ENCODE measurements at places on chromosomes 16 and 17.

GRCh38 chr17:56521414-56522141 lies 71.9 kb upstream of the NOG start:
- DNase-seq = no peak

DNA sequence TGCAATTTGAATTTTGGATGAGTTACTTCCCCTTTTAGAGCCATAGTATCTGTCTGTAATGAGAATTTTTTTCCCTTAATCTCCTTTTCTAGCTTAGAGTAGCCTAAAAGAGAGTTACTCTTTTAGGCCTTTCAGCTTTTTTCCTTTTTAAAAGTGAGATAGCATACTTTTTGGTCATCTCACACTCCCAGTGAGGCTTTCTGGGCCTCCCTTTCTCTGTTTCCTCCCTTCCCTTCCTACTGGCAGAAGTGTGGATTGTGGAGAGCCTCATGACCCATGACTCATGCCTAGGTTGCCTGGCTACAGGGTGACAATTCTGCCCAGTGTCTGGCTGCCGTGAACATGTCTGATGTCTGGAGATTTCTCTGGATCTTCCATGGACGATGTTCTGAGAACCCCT lies 15.2 kb downstream of the KRT23 start:
- no peak for DNase-seq

GRCh38 chr17:37820313-37820994 lies 75.6 kb upstream of the HNF1B start:
- no peak for DNase-seq

GRCh38 chr17:44362949-44363612 lies 572 bp downstream of the FAM171A2 start:
- DNase-seq = no peak

DNA sequence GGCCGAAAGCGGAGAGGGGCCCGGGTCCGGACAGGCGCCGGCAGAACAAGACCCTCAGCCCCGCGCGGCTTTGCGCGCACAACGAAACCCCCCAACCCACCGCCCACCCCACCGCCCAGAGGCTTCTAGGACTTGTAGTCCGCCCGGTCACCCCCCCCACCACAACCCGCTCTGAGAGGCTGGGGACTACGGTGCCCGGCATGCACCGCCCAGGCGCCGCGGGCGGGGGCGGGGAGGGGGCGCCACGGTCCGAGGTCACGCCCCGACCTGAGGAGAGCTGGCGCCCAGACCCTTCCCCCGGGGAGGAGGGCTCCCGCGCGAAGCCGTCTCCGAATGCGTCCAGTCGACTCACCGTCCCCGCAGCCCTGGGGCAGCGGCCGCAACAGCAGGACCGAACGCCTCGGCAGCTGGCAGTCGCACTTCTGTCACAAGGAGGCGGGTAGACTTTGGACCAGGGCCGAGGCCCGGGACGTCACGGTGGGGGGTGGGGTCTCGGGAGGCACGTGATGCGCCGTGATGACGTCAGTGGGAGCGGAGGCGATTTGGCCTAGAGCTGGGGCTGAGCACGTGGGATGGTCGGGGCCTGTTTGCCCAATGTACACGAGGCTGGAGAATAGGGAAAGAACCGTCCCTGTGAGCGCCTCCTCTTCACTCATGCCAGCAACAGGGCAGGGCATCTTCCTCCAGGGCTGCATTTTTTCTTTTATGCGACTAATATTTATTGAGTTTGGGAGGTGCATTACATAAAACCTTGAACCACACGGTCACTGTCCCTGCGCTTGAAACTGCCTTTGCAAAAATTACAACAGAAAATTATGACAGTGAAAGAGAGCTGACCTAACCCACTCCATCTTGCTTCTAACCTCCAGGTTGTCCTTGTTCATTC lies at the start of gene CDIP1:
Gene CDIP1, minus strand, starts transcription at position 424 of the 886 bp plus-strand sequence. CDS start 24,643 bp downstream, outside the sequence.
- DNase-seq = peak; percentile 98

GRCh38 chr16:80803339-80804055 lies 901 bp downstream of the CDYL2 start:
- no peak for DNase-seq

DNA sequence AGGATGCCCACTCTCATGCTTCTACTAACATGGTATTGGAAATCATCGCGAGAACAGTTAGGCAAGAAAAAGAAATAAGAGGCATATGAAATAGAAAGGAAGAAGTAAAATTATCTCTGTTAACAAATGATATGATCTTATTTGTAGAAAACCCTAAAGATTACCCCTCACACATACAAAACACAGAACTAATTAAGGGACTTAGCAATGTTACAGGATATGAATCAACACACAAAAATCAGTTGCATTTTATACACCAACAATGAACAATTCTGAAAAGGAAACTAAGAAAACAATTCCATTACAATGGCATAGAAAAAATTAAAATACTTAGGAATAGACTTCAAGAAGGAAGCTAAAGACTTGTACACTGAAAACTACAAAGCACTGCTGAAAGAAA lies 2.7 kb upstream of the CAPNS2 start:
- no peak for DNase-seq

DNA sequence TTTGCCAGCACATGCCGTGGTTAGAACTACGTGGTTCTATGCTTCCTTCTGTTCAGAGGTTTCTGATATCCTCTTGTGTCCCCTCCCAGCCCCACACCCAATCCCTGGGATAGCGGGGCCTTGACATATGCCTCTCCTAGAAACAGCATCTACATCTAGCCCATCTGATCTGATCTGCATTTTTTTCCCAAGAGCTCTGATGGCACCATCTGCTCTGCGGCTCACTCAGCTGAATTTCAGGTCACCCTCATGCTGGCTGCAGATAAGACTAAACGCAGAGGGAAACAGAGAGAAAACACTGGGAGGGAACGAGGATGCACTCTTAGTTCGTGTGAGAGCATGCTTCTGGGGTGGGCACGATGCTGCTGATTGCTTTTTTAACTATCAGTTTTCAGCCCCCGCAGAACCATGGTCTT lies 10.7 kb downstream of the WIPI1 start:
- DNase-seq = no peak

GRCh38 chr16:27768651-27769272 lies 218.8 kb downstream of the KATNIP start:
- no peak for DNase-seq

DNA sequence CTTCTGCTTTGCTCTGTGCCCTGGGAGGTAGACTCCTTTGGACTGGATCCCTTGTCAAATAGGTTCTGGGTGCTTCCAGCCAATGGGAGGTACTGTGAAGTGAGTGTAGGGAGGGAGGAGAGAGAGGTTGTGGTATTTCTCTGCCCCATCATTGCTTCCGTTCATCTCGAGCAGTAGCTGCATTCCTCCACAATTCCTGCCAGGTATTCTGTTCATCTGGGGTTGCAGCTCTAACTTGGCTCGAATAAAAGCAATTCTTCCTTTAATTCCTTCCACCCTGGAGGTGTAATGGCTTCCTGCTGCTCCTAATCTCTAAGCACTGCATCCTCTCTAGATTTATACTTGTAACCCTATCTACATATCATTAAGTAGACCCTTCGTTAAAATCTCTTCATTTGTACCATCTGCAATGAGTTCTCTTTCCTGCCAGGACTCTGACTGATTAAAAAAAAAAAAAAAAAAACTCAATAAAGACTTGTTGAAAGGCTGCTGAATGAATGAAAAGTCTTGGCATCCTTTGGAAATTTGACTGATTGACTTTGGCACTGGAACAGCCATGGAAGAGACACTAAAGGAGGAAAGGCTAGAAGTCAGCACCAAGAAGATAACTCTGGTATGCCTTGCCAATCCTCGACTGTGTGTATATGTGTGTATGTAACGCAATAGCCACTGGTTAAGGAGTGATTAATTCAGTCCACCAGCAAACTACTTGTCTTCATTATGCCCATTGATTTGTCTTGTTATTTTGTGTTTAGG lies 616.9 kb upstream of the SOX9 start:
- DNase-seq = no peak

- no peak for DNase-seq
Observed at GRCh38 chr17:42289611-42290181, 1.4 kb downstream of the STAT5A start.

GRCh38 chr17:77690271-77691161 lies 268.0 kb upstream of the TNRC6C start:
- no peak for DNase-seq

- DNase-seq = peak; percentile 30
Observed at GRCh38 chr17:27244491-27245223, 49.3 kb upstream of the WSB1 start.

DNA sequence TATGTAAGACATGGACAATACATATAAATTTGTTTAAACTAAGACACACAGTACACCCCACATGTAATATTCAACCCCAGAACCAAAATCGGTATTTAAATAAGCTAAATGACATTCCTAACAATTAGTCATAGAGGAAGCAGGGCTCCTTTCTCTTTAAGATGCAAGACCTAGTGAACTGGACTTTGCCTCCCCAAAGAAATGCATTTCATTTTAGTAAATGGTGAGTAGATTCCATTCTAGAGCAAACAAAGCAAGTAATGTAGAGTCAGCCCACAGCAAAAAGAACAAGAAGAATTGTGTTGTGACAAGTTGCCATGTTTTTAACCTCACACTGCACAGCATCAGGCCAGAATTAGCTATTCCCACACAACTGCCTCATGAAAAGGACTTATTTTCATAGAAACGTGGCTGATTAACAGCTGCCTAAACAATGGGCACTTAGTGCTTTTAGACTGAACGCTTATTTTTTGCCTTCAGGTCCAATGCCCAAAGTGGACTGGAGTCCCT lies 14.4 kb downstream of the DNAJC7 start:
- no peak for DNase-seq

GRCh38 chr16:85048921-85049562 lies 21.4 kb downstream of the KIAA0513 start:
- DNase-seq = no peak

All from omental fat pad (tissue), 4 donors.